ENCODE measurements at places on chromosomes 2 and 18.

- no peak for DNase-seq
Observed at GRCh38 chr2:218708086-218708485, 2.5 kb upstream of the TTLL4 start.

GRCh38 chr2:226338825-226339224 lies 460.8 kb downstream of the IRS1 start:
- DNase-seq: no peak

DNA sequence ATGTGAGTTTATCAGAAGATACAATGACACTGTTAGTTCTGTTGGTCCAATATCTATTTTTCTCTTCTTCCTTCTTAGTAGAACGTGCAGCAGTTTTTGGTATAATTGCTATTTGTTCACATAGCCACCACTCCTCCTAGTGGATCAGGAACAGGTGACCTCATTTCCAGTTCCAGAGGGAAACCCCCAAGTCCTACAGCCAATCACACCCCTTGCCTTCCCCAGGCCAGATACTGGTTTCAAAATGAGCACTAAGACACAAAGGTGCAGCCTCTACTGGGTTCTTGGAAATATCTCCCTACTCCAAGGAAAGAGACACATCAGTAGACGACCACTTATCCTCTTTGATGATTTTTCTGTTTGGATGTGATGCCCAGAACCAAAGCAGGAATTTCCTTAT lies 103.2 kb downstream of the TCF4 start:
- no peak for DNase-seq

DNA sequence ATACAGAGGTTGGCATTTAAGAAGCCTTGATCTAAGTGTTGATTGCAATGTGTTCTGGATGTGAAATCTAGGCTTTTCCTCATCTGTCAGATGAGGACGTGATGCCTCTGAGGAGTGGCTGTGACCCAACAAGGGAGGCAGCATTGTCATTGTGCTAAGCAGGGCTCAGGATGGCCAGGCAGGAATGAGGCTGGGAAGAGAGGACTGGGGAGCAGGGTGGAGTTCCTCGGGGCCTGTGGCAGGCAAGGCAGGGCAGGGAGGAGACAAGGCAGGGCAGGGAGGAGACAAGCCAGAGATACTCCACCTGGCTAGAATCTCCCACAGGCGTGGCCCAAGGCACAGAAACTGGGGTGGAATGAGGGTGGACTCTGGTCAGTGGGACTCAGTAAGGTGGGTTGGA lies 116.6 kb downstream of the RPIA start:
- no peak for DNase-seq

- no peak for DNase-seq
Observed at GRCh38 chr2:233094614-233095013, 34.5 kb downstream of the INPP5D start.

DNA sequence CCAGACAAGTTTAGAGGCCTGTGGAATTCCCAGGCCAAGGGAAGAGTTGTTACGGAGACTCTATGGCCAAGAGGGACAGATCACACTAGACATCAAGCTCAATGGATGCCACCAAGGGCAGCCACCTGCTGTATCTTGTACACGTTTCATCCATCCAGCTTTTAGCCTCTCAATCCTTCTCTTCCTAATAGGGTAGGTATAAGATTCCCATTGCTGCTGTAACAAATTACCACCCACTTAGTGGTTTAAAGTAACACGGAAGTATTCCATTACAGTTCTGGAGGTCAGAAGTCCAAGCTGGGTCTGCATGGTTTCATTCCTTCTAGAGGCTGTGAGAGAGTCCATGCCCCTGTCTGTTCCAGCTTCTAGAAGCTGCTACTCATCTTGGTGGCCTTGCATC lies 87.8 kb downstream of the GBX2 start:
- DNase-seq: no peak

Data from stimulated activated CD8-positive, alpha-beta memory T cell treated with anti-CD3 and anti-CD28 coated beads, Interleukin-4, amount 100 ng/mL, for 24 hours (primary cell).